ENCODE measurements at places on chromosomes 3 and 15. TPM values are rescaled to one million over a fixed set of nuclear protein-coding genes. Genes with fewer than 3 reads are reported as not detected.
A peak's percentile ranks its signal among the peaks of the same experiment; 100 is the strongest.

The SAMMSON gene
- total RNA-seq = not detected

The NBEAL2 gene
- total RNA-seq = 17.8 TPM

The SCG5 gene
- total RNA-seq = 3.1 TPM

The PARP9 gene
- 10.6 TPM for total RNA-seq

The DAPK2 gene
- 19.2 TPM for total RNA-seq

The ARPIN gene
- 5.9 TPM for total RNA-seq

GRCh38 chr15:48865370-48866079 lies 12.4 kb upstream of the EID1 start:
- H3K27ac ChIP-seq = no peak overlapping the region
- H3K27me3 ChIP-seq = no peaks in the 10 kb centered on the region
- peak; percentile 91 for DNase-seq
- H3K36me3 ChIP-seq = no peaks in the 10 kb centered on the region

DNA sequence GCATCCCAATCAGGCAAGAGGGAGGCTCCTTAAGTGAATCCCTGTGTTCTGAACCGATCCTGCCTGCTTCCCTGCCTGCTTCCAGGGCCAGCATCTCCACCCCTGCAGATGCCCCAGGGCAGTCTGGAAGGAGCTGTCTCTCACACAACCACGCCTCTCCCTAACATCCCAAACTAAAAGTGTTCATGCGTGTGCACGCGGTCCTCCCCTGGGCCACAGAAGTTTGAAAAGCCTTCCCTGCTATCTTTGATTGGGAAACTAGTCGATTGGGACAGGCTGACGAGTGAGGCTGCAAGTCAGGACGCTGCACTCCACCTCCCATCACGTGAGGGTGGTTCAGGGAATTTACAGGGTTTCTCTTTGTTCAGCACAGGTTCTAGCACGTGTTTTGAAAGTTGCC lies 340.9 kb upstream of the ICE2 start:
- DNase-seq = no peak
- no peaks in the 10 kb centered on the region for H3K27me3 ChIP-seq
- H3K27ac ChIP-seq = no peak overlapping the region
- no peak overlapping the region for H3K4me3 ChIP-seq
- no peaks in the 10 kb centered on the region for H3K4me1 ChIP-seq
- H3K36me3 ChIP-seq = no peaks in the 10 kb centered on the region

DNA sequence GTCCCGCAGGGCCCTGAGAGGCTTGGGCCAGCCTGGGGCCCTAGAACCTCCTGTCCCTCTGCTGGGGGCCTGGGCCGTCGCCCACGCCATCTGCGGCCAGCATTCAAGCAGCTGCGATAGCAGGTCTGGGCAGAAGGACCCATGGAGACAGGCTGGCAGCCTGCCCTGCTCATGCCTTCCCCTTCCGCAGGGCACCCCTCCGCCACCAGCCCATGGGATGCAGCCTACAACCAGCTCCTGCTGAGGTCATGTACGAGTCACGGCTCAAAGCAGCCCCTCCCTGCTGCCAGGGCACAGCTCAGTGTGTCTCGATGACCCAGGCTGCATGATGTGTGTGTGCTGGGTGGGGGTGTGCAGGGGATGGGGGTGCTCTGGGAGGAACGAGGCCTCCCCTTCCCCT lies 27.8 kb downstream of the DUSP7 start:
- no peak overlapping the region for H3K4me3 ChIP-seq
- H3K27me3 ChIP-seq = no peaks in the 10 kb centered on the region
- no peak overlapping the region for H3K27ac ChIP-seq
- H3K36me3 ChIP-seq = no peaks in the 10 kb centered on the region

DNA sequence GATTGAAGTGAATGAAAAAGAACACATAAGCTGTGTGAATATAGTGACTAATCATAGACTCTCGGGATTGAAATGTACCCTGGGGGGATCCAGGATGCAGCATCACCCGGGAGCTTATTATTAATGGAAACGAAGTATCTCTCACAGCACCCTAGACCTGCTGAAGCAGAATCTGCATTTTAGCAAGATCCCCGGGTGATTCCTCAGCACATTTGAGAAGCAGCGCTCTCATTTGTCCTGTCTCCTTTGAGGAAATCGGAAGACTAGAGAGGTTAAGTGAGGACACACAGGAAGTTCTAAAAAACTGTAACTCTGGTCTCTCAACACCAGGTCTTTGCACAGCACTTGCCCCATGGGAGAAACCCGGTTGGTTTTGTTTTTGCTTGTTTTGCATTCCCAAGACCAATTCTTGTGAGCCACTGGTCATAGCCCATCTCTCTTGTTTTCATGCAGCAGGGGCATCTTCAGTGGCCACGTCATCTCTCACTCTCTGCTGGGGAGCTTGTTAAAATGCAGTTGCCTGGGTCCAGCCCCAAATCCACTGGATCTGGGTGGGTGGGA lies 30.2 kb downstream of the ZNF710 start:
- peak overlapping the region; percentile 51 for H3K27ac ChIP-seq
- no peaks in the 10 kb centered on the region for H3K36me3 ChIP-seq
- H3K4me1 ChIP-seq = peaks cover 37% of the 10 kb centered on the region

- H3K27ac ChIP-seq = no peak overlapping the region
- no peaks in the 10 kb centered on the region for H3K27me3 ChIP-seq
- H3K4me1 ChIP-seq = peaks cover 34% of the 10 kb centered on the region
- DNase-seq = no peak
- no peaks in the 10 kb centered on the region for H3K36me3 ChIP-seq
Observed at GRCh38 chr3:30612437-30613132, 6.2 kb downstream of the TGFBR2 start.

GRCh38 chr3:124281453-124282316 lies 289.8 kb upstream of the ROPN1 start:
- no peak overlapping the region for H3K4me3 ChIP-seq
- H3K36me3 ChIP-seq = no peaks in the 10 kb centered on the region
- no peaks in the 10 kb centered on the region for H3K4me1 ChIP-seq
- no peaks in the 10 kb centered on the region for H3K27me3 ChIP-seq

DNA sequence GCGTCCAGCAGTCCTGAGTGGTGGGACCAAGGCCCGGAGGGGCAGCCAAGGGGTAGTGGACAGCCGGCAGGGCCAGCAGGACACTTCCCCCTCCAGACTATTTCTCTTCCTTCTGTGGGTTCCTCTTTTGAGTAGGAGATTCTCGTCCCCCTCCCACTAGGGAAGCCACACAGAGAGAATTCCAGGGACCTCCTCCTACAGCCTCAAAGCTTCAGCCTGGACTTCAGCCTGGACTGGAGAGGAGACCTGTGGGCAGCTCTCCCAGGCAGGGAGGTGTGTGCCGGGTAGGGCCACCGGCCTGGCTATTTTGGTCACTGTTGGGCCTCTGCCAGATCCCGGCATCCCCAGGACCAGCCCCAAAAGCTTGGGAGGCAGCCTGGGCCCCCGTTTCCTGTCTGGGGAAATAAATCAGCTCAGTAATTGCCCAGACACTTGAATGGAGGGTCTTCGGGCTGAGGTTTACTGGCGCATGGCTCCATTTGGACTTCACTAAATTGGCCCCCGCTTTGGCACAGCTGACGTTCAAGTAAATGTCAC lies 1.3 kb downstream of the SLC6A6 start:
- H3K4me1 ChIP-seq = peaks cover 18% of the 10 kb centered on the region
- H3K27ac ChIP-seq = peak overlapping the region; percentile 80
- H3K36me3 ChIP-seq = no peaks in the 10 kb centered on the region
- DNase-seq = peak; percentile 44

- H3K36me3 ChIP-seq = no peaks in the 10 kb centered on the region
- no peak overlapping the region for H3K27ac ChIP-seq
- no peaks in the 10 kb centered on the region for H3K27me3 ChIP-seq
- no peaks in the 10 kb centered on the region for H3K4me1 ChIP-seq
- no peak overlapping the region for H3K4me3 ChIP-seq
Observed at GRCh38 chr15:42876224-42876623, 44.4 kb downstream of the TTBK2 start.

GRCh38 chr3:64086479-64087252 lies 63.4 kb upstream of the PSMD6 start:
- H3K27ac ChIP-seq = no peak overlapping the region
- DNase-seq = no peak
- no peak overlapping the region for H3K4me3 ChIP-seq
- peaks cover 21% of the 10 kb centered on the region for H3K4me1 ChIP-seq
- no peaks in the 10 kb centered on the region for H3K27me3 ChIP-seq

DNA sequence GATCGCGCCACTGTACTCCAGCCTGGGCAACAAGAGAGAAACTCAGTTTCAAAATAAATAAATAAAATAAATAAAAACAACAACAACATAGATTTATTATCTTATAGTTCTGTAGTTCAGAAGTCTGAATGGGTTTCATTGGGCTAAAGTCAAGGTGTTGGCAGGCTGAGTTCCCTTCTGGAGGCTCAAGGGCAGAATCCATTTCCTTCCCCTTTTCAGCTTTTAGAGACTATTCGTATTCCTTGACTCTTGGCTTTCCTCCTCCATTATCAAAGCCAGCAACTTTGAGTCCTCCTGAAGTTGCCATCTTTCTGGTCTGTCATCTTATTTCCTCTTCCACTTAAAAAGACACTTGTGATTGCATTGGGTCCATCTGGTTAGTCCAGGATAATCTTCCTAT lies 12.1 kb downstream of the BLM start:
- H3K36me3 ChIP-seq = peaks cover 21% of the 10 kb centered on the region
- no peak for DNase-seq
- H3K4me1 ChIP-seq = no peaks in the 10 kb centered on the region
- H3K4me3 ChIP-seq = no peak overlapping the region

GRCh38 chr15:86382341-86382740 lies 302.7 kb downstream of the AGBL1 start:
- DNase-seq = no peak
- no peak overlapping the region for H3K27ac ChIP-seq
- H3K36me3 ChIP-seq = no peaks in the 10 kb centered on the region
- no peaks in the 10 kb centered on the region for H3K4me1 ChIP-seq
- no peak overlapping the region for H3K4me3 ChIP-seq

- H3K36me3 ChIP-seq = no peaks in the 10 kb centered on the region
- no peaks in the 10 kb centered on the region for H3K4me1 ChIP-seq
Observed at GRCh38 chr15:77014132-77015081, 19.5 kb downstream of the PSTPIP1 start.

- H3K4me1 ChIP-seq = no peaks in the 10 kb centered on the region
- H3K27me3 ChIP-seq = peaks cover 67% of the 10 kb centered on the region
- no peak overlapping the region for H3K4me3 ChIP-seq
- DNase-seq = peak; percentile 13
Observed at GRCh38 chr3:169091196-169091823, 572.2 kb downstream of the MECOM start.

GRCh38 chr15:70995383-70995970 lies 102.9 kb downstream of the LRRC49 start:
- no peak overlapping the region for H3K4me3 ChIP-seq
- no peaks in the 10 kb centered on the region for H3K27me3 ChIP-seq
- no peaks in the 10 kb centered on the region for H3K36me3 ChIP-seq
- no peaks in the 10 kb centered on the region for H3K4me1 ChIP-seq
- no peak for DNase-seq

All from A673 (cell line).